ENCODE measurements at places on chromosomes 11 and 22.

- DNase-seq: no peak
These were observed 36.9 kb downstream of the MORC2 start for GRCh38 chr22:30931541-30932300.

- no peak for DNase-seq
These were observed 38.5 kb upstream of the RIC3 start for GRCh38 chr11:8207080-8208000.

GRCh38 chr11:95242091-95242844 is 11.3 kb upstream of the SESN3 start:
- no peak for DNase-seq

GRCh38 chr22:32695451-32695891 is 106.0 kb upstream of the TIMP3 start:
- DNase-seq: no peak

GRCh38 chr11:81444297-81444696 is 1289.4 kb downstream of the FAM181B start:
- DNase-seq: no peak
